ENCODE measurements at places on chromosomes 2 and 18.
A peak's percentile ranks its signal among the peaks of the same experiment; 100 is the strongest.

GRCh38 chr18:9835113-9835755 is 50.5 kb upstream of the TXNDC2 start:
- no peak for DNase-seq

GRCh38 chr2:241373446-241373845 is 17.4 kb downstream of the FARP2 start:
- no peak for DNase-seq

- no peak for DNase-seq
Measured at GRCh38 chr2:24008672-24009366, 1.1 kb upstream of the MFSD2B start.

DNA sequence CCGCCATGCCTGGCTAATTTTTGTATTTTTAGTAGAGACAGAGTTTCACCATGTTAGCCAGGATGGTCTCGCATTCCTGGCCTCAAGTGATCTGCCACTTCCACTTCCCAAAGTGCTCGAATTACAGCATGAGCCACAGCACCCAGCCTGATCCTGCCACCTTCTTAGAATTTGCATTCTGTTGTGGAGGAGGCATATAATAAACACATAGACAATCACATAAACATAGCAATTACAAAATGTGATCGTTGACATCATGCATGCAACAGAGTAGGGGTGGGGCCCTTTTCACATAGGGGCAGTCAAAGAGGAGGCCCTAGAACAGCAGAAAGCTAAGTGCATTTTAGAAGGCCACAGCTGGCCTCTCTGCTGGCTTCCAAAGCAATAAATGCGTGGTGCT is 39.9 kb upstream of the TSPYL6 start:
- DNase-seq: no peak

- DNase-seq: no peak
Measured at GRCh38 chr2:83162421-83162820, 1296.7 kb downstream of the SUCLG1 start.

GRCh38 chr18:34550902-34551301 is 159.2 kb upstream of the DTNA start:
- no peak for DNase-seq

DNA sequence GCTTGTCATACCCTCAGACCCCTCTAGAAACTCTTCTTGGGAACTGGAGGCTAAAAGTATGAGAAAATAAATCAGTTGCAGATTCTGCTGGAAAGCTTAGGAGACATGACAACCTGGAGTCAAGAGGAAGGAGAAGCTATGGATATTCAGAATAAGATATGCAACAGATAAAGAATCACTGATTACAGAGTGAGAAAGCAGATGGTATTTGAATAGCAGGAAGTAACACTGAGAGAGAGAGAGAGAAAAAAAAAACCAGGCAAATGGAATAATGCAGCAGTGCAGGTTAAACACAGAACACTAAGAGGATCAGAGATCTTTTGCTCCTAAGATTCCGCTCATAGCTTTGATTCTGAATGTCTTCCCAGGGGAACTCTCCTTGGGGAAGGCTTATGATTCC is 1284.1 kb upstream of the NXPH2 start:
- DNase-seq: no peak

DNA sequence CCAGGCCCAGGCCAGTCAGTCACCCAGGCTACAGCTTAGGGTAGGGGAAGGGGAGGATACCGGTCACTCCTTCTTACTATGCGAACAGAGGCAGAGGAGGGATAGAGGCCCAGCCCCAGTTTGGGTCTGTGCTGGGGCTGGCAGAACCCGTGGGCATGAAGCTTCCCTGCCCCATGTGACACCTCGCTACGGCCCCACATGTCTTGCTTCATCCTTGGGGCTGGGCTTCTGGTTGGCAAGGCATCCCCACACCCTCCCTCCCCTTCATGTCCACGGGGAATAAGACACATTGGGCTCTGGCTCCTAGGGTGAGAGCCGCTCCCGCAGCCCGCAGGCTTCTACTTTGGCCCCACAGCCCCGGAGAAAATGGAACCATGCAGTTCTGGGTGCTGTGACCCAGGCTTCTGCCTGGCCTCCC is 32.4 kb downstream of the HS1BP3 start:
- no peak for DNase-seq

GRCh38 chr2:39688181-39688580 is 22.5 kb downstream of the TMEM178A start:
- DNase-seq: no peak

- DNase-seq: no peak
Measured at GRCh38 chr2:33307659-33308270, 168.7 kb upstream of the RASGRP3 start.

GRCh38 chr2:173982918-173983317 is 17.7 kb upstream of the SP3 start:
- no peak for DNase-seq

DNA sequence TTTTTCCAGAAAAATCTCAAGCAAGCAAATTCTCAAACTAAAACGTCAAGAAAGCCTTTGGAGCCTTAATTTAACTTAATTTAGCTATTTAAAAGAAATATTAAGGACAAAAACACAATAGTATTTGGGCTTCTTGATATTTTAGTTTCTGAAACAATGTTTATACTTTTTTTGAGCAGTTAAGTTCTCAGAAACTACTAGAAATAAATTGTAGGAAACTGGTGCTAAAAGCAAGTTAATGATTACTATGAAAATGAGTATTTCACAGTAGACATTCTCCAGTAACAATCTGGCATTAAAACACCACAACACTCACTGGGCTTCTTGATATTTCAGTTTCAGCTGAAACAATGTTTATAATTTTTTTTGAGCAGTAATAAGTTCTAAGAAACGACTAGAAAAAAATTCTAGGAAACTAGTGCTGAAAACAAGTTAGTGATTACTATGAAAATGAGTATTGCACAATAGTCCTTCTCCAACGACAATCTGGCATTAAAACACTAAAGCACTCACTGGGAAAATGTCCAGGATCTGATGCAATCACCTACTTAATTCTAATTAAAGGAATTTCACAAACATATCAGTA is 45.1 kb downstream of the TRAK2 start:
- peak; percentile 14 for DNase-seq

GRCh38 chr2:58667137-58667774 is 426.1 kb upstream of the FANCL start:
- no peak for DNase-seq

- no peak for DNase-seq
Measured at GRCh38 chr2:235911633-235912233, 256.5 kb downstream of the GBX2 start.

DNA sequence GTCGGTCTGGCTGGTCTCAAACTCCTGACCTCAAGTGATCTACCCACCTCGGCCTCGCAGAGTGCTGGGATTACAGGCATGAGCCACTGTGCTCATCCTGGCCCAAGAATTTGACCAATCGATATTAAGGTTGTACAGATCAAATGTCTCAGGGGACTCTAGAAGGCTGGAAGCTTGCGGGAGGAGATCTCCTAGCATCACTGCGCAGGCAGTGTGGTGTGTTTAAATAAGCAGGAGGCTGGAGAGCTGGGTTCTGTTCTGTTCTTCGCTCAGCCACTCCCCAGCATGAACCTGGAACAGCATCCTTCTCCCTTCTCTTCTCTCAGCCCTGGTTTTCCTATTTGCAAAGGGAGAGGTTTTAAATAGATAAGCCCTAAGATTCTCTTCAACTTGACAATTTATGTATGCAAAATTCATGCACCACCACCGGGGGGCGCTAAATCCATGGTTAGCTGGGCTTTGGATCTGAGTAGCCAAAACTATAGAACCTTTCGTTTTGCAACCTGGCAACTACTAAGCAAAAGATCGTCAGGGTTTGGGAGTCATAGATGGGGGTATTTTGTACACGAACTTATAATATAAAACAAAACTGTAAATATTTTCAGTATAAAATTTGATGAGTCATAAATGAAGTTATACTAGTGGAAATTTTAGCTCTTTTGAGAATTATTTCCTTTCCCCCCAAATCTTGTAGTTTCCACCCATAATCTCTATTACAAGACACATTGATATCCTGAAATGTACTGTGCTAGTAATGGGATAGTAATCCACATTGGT is 60.6 kb downstream of the SLC16A14 start:
- DNase-seq: peak; percentile 52

DNA sequence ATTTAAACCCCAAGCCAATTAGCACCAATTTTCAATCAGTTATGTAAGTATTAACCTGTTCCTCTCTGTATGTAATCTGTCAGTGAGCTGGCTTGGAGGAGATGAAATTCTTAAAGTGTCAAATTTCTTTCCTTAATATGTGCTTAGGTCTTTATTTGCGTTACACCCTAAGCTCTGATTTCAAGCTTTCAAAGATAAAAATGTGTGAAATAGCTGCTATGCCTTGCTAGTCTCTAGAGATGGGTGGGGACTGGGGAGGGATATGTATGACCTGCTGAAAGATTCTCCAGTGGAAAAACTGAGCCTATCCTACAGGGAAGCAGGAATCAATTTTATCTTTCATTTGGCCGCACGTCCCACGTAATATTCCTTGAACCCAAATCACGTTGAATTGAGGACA is 264.5 kb downstream of the RND3 start:
- no peak for DNase-seq

DNA sequence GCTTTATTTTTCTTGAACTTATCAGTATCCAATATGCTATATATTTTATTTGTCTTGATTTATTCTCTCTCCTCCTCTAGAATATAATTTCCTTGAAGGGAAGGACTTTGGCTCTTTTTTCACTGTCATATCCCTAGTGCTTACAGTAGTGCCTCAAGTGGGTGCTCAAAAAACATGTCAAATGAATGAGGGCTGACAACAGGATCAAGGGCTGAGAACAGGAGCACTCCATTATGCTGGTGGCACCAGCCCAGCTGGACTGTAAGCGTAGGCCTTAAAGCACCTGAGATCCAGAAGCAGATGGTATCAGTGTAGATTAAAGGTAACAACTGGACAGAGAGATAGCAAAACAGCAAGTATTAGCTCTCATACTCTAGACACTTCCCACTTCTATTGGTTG is 46.3 kb downstream of the PMS1 start:
- no peak for DNase-seq

DNA sequence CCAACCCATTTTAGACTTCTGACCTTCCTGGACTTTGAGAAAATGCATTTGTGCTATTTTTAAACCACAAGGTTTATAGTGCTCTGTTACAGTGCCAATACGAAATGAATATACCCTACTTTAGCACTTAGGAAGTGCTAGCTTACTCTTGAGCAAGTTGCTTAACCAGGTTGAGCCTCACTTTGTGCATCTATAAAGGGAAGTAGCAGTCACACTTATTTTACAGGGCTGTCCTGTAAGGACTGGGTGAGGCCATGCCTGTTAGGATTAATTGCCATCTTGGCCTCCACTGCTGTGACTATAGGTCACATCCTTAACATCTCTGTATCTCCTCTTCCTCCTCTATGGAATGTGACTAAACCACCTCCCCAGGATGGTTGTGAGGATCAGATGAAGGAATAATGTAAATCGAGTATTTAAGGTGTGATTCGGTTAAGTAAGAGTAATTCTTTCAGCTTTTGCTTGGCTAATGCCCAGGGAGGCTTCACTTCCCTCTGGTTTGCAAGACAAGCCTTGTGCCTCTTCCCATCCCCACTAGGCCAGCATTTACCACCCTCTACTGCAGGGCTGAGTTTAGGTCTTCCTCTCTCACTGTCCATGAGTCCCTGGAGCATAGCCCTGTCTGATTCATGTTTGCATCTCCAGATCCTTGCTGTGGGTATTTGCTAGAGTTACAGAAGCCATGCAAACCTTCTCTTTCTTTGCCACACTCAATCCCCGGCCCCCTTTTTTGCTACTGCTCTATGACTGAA is 341.2 kb downstream of the ZNF521 start:
- no peak for DNase-seq

GRCh38 chr2:216727346-216728122 is 32.2 kb upstream of the IGFBP5 start:
- DNase-seq: no peak

DNA sequence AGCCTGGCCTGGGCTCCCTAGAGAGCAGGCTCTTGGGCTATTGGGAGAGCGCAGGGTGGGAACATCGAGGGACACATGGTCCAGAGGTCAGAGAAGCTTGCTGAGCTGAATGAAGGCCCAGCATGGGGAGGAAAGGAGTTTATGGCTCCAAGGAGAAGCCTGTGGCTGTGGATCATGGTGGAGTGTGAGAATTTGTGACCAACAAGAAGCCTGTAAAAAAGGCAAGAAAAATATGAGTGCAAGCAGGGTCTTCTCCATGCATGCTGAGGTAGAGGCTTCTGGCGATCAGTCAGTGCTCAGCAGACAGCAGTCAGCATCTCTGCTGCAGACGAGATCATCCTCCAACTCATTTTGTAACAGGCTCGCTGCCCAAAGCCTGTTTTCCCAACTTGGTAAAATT is 1.3 kb upstream of the SCYGR3 start:
- DNase-seq: no peak

DNA sequence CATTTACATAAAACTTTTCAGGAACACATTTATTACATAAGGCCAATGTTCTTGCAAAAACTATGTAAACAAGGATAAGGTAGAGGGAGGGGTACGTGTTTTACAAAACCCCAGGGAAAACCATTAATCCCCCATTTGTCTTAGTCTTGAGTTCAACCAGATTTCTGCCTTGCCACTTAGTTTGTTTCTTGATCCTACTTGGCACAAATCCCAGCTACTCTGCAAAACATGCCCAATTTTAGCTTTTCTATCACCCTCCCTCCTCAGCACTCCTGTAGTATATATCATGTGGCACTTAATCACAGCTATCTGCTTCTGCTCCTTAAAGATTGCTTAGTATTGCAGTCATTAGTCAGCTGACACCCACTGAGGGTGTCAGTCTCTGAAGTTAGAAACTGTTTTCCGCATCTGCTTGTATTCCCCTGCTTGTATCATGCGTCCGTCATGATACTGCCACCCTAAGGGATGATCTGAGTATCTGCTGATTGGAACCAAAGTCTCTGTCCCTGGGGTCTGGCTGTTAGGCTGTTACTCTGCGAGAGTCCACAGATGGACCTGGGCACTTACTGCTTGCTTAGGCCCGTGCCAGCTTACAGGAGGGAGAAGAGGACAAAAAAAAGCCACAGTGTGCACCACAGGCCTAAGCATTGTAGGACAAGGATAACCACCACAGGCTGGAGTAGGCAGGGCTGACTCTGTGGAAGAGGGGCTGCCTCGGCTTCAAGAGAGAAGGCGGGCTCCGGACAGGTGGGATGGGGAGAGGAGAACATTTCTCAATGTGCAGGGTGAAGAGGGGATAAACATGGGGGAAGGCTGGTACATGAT is 82.2 kb downstream of the EPAS1 start:
- no peak for DNase-seq

DNA sequence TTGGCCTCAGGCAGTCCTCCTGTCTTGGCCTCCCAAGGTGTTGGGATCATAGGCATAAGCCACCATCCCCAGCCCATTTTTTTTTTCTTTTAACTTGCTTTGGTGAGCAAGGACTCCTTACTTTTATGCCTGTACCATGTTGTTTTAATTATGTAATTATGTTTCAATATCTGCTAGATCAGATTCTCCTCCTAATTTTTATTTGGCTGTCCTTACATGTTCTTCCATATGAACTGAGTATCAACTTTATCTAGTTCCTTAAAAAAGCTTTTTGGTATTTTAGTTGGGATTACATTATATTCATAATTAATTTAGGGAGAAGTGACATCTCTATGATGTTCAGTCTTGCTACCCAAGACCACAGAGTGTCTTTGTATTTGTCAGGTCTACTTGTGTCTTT is 16.3 kb downstream of the GPN1 start:
- no peak for DNase-seq

Measured in HL-60 (cell line).